ENCODE measurements at places on chromosomes 6 and 20.

DNA sequence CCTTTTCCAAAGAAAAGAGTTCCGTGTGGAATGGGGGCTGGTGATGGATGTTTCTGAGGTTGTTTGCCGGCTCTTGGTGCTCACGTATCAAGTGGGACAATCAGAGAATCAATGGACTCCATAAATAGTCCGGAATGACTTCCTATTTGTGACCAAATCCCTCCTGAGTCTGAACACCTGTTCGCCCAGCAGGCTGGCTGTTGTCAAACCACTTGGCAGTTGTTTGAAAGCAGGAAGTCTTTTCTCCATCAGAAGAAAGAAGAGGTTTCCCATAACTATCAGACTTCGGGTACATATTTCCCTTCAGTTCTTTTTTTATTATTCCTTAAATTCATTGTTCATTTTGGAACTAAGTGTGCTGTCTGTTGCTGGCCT, 154.7 kb upstream of the RIN2 start:
- no peak for DNase-seq

- DNase-seq: no peak
Measured at GRCh38 chr20:49925901-49926454, 10.2 kb upstream of the RNF114 start.

DNA sequence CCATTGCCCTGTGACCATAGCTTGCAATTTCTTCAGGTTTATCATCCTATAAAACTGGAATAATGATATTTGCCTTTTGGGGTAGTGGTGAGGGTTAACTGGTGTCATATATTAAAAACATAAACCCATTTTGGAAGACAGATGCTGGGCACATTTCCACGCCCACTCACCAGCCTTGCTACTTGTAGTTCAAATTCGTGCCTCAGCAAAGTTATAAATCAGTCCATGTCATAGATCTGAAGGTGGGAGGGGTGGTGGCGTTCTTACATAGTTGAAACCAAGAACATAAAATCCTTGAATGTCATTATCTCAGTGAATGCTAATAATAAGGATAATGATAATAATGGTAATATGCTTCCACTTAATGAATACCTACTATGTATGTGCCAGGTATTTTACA, 9.4 kb upstream of the ELMO2 start:
- no peak for DNase-seq

DNA sequence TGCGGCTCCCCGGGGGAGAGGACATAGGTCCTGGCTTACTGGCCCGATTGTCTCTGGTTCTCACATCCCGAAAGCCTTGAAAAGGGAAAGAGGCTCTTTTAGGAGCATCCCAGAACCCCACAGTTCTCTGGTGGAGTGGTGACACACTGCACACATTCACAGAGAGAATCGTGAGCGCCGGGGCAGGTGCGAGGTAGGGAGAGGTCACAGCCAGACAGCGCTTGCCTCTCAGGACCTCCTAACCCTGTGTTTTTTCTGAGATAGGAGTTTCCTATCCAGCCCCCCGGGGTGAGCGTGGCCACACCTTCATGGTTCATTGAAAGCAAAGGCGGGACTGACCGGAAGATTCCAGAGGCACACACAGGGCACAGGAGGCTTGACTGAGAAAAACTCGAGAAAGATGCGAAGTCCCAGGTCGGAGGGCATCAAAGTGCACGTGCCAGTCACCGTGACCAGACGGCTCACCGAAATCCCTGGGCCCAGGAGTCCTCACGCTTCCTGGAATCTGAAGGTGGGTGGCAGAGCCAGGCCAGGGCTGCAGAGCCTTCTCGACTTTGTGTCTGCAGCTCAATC, 46.5 kb upstream of the FRMD1 start:
- DNase-seq: peak; percentile 67

- DNase-seq: no peak
Measured at GRCh38 chr6:1027109-1027794, 284.6 kb upstream of the FOXQ1 start.

All from posterior cingulate gyrus (tissue), 11 donors.